ENCODE measurements at places on chromosomes 11 and 22.

DNA sequence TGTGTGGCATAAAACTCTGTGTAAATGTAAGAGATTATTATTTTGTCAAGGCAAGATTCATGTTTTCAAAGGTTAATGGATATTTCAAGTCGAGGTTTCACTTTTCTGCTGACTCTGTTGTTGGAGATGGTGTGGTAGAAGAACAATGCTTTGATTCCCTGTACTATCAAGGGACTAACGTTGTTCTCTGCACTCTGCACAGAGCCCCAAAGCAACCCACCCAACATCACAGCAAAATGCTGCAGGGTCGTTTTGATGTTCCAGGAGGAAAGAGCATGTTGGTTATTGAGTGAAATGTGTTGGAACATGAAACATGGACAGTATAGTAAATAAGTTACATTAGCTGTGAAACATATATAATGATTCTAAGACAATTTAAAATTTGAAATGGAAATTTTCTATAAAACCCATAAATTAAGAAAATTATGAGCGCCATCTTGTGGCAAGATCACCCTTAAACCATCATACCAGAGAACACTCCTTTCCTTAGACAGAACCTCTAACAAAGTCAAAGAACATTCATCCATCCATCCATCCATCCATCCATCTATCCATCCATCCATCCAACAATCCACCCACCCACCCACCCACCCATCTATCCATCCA, 164.4 kb upstream of the ZBED5 start:
- DNase-seq: no peak

DNA sequence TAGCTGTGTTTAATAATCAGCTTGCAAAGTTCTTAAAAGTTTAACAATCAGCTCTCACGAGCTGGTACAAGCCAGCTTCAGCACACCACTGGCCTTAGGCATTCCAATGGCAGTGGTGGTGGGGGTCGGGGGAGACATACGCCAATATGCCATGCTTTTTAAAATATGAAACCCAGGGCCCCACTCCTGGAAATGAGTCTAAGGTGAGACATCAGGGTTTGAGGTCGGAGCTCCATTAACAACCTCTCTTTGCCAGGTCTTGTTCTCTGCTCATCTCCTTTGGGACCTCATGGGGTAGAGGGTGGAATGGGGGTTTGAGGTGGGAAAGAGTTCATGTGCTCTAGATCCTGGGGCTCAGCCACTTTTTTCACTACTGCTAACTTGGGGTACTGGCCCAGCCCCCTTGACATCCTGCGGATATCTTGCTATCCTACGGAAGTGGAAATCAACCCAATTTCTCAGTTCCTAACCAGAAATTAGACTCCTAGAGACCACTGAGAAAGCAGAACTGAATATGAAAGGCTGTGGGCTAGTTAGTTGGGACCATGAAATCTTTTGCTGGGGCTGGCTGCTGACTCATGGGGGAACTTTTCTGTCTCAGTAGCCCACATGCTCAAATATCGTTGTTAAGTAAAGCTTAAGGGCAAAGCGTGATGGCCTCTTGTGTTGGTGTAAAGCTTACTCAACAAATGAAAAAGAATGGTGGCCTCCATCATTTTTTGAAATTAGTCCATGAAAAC, 90.1 kb downstream of the PDHX start:
- DNase-seq: no peak

DNA sequence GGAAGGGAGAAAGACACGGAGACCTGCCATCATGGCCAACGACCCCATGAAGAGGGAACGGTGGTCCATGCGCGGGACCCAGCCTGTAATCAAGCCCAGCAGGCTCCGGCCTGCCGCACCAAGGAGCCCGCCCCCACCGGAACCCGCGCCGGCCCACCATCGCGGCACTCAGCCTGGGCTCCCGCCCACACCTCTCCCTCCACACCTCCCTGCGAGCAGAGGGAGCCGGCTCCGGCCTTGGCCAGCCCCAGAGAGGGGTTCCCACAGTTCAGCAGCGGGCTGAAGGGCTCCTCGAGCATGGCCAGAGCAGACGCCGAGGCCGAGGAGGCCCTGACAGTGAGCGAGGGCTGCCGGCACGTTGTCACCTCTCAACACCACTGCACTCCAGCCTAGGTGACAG, 1302.8 kb upstream of the CNTN5 start:
- no peak for DNase-seq

DNA sequence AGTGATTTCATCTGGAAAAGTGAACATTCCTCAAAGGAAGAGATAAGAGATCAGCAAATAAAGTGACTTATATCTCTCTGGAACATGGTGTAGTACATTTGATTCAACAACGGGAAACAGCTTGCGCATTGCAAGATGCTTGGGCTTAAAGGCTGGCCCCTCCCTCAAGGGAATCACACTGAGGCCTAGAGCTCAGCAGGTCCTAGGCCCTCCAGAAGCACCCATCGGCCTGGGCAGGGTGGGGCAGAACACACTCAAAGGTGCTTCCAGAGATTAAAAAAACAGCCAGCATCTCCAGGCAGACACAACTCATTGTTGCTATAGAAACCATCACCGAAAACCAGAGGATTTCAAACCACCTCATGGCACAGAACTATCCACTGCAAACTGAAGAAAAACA, 69.0 kb upstream of the ARFGAP3 start:
- no peak for DNase-seq

- no peak for DNase-seq
These were observed 963.4 kb upstream of the CCDC90B start for GRCh38 chr11:84249344-84250135.

- no peak for DNase-seq
These were observed 86.0 kb downstream of the CASP12 start for GRCh38 chr11:104812103-104812788.

DNA sequence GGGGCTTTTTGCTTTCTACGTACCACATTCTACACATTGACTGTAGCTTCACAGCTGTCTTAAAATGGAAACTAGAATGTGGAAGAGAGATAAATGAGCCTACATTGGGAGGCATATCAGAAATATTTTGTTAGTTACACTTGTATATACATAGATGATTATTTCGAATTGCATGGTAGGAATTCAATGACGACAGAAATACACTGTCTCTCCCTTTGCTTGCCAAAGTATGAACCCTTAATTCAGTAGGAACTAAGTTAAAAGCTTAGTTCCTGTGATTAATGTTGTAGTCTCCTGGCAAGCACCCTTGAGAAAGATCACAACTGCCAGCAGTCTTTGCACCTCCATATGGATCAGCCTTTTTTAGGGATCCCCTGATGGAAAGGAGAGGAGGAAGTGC, 10.1 kb downstream of the C11orf87 start:
- DNase-seq: no peak

DNA sequence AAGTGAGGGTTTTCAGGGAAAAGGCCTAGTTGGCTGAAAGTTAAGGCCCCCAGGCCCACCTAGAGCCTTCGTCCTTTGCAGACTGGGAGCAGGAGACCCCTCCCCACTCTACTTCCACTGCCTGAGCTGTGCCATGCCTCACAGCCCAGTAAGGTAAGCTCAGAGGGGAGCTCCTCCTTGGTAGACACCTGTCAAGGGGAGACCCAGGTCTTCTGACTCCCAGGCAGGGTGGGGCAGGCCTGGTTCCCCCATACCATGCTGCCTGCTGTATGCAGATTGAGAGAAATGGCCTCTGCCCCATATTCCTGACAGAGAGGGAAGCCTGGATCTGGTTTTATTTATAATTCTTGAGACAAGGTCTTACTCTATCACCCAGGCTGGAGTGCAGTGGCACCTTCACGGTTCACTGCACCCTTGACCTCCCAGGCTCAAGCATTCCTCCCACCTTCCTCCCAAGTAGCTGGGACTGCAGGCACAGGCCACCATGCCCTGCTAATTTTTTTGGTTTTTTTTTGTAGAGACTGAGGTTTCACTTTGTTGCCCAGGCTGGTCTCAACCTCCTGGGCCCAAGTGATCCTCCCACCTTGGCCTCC, 697 bp downstream of the RAB36 start:
- DNase-seq: no peak

Data from SHP77 treated with DMSO at 0.1 percent for 48 hours (cell line).